Heart right ventricle (tissue), 16 donors: ENCODE measurements at places on chromosomes 5 and 9. TPM values are rescaled to one million over a fixed set of nuclear protein-coding genes. Genes with fewer than 3 reads are reported as not detected.

C1QTNF3 gene
- total RNA-seq, result 1.1 TPM

PCDHGC4 gene
- total RNA-seq, result 4.3 TPM

DNA sequence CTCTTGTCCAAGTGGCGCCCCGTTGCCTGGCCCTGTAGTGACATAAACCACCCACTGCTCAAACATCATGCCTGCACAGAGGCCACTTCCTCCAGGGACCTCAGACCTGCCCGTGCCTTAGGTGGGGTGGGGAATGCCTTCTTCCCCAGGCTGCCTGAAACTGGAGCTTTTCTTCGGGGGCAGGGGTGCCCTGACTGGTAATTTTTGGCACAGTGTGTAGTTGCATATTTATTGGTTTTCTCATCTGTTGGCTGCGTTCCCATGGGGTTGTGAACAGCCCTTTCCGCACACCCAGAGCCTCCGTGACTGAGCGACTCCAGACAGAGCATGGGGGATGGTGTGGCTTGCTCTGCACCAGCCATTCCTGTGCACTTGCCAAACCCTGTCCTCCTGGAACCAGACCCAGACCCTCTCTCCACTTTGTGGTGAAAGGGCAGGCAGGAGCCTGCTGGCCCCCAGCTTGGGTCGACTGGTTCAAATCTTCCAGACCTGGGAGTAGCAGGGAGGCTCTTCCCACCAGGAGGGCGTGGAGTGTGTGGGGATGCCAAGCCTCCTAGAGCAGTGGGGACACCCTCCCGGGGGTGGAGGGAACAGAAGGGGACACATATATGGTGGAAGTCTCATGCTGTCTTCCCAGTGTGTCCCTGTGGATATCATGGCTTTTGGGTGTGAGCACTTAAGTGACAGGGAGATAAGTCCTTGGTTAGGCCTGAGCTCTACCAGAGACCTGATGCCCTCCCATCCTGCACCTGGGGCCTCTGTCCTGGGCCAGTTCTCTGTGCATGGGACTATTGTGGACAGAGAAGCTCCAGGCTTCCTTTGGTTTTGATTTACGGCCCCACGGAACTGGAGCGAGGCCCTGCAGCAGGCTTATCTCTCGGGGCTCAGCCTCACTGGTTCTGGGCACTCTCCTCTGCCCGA is 39.6 kb downstream of the WNK2 start:
- peak overlapping the region; percentile 49 for H3K27ac ChIP-seq
- DNase-seq, result peak; percentile 45
- H3K36me3 ChIP-seq, result no peaks in the 10 kb centered on the region
- no peak overlapping the region for H3K4me3 ChIP-seq
- peaks cover 60% of the 10 kb centered on the region for H3K4me1 ChIP-seq
- no peaks in the 10 kb centered on the region for H3K27me3 ChIP-seq

DNA sequence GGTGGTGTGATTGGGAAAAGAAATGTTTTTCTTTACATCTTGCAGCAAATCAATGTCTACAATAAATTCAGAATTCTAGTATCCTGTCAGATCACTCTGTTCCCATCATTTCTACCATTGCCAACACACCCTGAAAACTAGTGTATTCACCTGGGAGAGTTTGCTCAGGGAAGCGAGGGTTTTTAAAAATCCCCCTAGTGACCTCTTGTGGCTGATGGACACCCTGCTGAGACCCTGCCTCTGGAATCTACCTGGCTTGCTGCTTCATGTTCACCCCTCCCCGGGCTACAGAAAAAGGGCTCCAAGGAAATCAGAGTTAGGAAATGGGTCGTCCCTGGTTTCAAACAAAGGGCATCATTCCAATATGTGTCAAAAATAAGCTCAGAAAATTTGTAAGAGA is 21.4 kb upstream of the ALDOB start:
- no peaks in the 10 kb centered on the region for H3K27me3 ChIP-seq
- no peaks in the 10 kb centered on the region for H3K4me1 ChIP-seq
- H3K4me3 ChIP-seq, result no peak overlapping the region
- no peak for DNase-seq

DNA sequence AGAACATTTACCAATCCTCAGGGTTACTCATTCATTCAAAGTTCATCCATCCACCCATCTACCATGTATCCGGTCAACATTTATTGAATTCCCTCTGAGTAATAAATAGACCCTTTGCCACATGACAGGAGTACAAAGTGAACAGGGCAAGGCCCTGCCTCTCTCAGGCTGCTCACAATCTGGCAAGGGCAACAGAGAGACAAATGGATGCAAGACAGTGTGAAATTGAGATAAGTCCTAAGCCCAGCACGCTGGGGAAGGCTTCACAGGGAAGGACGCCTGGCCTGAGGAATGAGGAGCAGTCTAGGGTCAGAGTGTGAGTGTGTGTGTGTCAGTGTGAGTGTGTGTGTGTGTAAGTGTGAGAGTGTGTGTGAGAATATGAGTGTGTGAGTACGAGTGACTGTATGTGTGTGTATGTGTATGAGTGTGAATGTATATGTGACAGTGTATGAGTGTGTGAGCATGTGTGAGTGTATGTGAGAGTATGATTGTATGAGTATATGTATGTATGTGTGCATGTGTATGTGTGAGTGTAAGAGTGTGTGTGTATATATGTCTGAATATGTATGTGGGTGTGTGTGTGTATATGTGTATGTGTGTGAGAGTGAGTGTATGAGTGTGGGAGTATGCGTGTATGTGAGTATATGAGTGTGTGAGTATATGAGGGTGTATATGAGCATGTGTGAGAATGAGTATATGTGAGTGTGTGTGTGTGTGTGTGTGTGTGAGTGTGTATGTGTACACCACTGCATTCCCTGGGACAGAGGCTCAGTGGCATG is 145.6 kb downstream of the FSTL4 start:
- H3K36me3 ChIP-seq, result no peaks in the 10 kb centered on the region
- H3K4me1 ChIP-seq, result peaks cover 3% of the 10 kb centered on the region
- no peaks in the 10 kb centered on the region for H3K27me3 ChIP-seq
- H3K4me3 ChIP-seq, result no peak overlapping the region
- DNase-seq, result no peak
- no peak overlapping the region for H3K27ac ChIP-seq

DNA sequence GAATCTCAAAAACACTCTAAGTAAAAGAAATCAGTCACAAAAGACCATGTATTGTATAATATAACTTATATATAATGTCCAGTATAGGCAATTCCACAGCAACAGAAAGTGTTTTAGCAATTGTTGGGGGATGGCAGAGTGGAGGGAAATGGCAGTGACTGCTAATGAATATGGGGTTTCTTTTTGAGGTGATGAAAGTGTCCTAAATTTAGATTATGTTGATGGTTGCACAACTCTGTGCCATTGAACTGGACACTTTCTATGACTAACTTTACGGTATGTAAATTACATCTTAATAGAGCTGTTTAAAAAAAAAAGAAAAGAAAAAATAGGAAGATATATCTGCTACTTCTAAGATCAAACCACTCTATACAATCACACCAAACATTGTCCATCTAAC is 124.9 kb upstream of the ZNF462 start:
- no peak for DNase-seq
- no peak overlapping the region for H3K27ac ChIP-seq
- H3K4me3 ChIP-seq, result no peak overlapping the region
- no peaks in the 10 kb centered on the region for H3K4me1 ChIP-seq
- no peaks in the 10 kb centered on the region for H3K36me3 ChIP-seq

- H3K27ac ChIP-seq, result no peak overlapping the region
- no peak overlapping the region for H3K4me3 ChIP-seq
- peaks cover 15% of the 10 kb centered on the region for H3K4me1 ChIP-seq
- H3K27me3 ChIP-seq, result peaks cover 97% of the 10 kb centered on the region
These were observed 5.8 kb downstream of the UNC5A start for GRCh38 chr5:176816043-176816745.

GRCh38 chr9:130714586-130715110 is 21.1 kb downstream of the EXOSC2 start:
- no peak for DNase-seq
- no peaks in the 10 kb centered on the region for H3K27me3 ChIP-seq
- H3K36me3 ChIP-seq, result no peaks in the 10 kb centered on the region
- H3K27ac ChIP-seq, result peak overlapping the region; percentile 99
- H3K4me1 ChIP-seq, result peaks cover 42% of the 10 kb centered on the region
